ENCODE measurements at places on chromosomes 16 and 17. TPM values are rescaled to one million over a fixed set of nuclear protein-coding genes. Genes with fewer than 3 reads are reported as not detected.

The PSMB10 gene
- 69.4 TPM for total RNA-seq

The ARHGAP23 gene
- 0.94 TPM for total RNA-seq

The CCDC43 gene
- total RNA-seq, result 28.4 TPM

The CBX2 gene
- total RNA-seq, result under 0.01 TPM

The C17orf75 gene
- total RNA-seq, result 5.8 TPM

The GLP2R gene
- not detected for total RNA-seq

The OR1A1 gene
- not detected for total RNA-seq

The MYH13 gene
- not detected for total RNA-seq

The NPTX1 gene
- total RNA-seq, result under 0.01 TPM

The EZH1 gene
- total RNA-seq, result 80.9 TPM

The FOXJ1 gene
- total RNA-seq, result 1.3 TPM

The KRT39 gene
- not detected for total RNA-seq

The SMIM22 gene
- total RNA-seq, result not detected

The KCNH4 gene
- total RNA-seq, result under 0.01 TPM

The ZNF423 gene
- under 0.01 TPM for total RNA-seq

The KRT33B gene
- not detected for total RNA-seq

The EPN3 gene
- not detected for total RNA-seq

The KRT33A gene
- not detected for total RNA-seq

The KRTAP2-1 gene
- total RNA-seq, result not detected

The FAM20A gene
- total RNA-seq, result 2.4 TPM

The DRG2 gene
- total RNA-seq, result 32.5 TPM

The PRR14 gene
- 20.8 TPM for total RNA-seq

The LRRC75A gene
- 2.2 TPM for total RNA-seq

The ABCC3 gene
- total RNA-seq, result 18.1 TPM

The KCNG4 gene
- not detected for total RNA-seq

The HBA2 gene
- 22.1 TPM for total RNA-seq

The PRSS8 gene
- not detected for total RNA-seq

The CSNK2A2 gene
- 34.9 TPM for total RNA-seq

The CAVIN1 gene
- total RNA-seq, result 0.21 TPM

The ZNRF1 gene
- total RNA-seq, result 2.9 TPM

The GFOD2 gene
- total RNA-seq, result 2.0 TPM

The SLC22A31 gene
- not detected for total RNA-seq

All from mononuclear cell (primary cell).